ENCODE measurements at places on chromosomes 6 and 20. TPM values are rescaled to one million over a fixed set of nuclear protein-coding genes. Genes with fewer than 3 reads are reported as not detected.

- no peak for DNase-seq
These were observed 108.8 kb upstream of the PMEPA1 start for GRCh38 chr20:57818418-57819181.

DNA sequence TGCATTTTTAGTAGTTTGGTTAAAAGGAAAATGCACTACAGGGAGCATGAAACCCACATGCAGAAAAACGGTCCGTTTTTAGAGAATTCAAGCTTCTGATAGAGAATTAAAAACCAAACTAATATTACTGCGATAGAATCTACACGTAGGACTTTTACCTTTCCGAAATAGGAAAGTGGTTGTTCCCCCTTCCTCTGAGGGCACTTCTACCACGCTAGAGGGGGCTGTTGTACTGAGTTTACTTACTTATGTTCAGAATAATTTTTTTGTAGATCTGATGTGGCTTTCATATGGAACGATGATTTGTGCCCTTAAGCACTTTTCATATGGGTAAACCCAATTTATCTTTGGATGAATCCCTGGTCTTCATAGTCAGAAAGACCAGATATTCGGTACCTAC is 264.3 kb upstream of the PLN start:
- peak; percentile 44 for DNase-seq

GRCh38 chr6:51625566-51625965 is 461.8 kb downstream of the PKHD1 start:
- DNase-seq: no peak

- no peak for DNase-seq
These were observed 240.0 kb downstream of the FOXC1 start for GRCh38 chr6:1849691-1850090.

DNA sequence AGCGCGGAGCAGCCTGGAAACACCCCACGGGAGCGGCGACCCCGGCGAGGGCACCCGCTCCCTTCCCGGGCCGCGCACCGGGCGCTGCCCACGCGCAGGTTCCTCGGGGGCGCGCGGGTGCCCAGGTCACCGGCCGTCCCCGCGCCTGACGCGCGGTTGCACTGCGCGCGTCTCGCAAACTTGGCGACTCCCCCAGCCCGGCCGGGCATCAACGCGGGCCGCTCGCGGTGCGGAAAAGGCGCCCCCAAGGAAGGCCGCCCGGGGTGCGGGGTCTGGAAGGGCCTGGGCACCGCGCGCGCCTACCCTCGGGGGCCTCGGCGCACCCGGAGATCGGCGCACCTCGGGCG is 555 bp upstream of the ZBTB46 start:
- DNase-seq: no peak

DNA sequence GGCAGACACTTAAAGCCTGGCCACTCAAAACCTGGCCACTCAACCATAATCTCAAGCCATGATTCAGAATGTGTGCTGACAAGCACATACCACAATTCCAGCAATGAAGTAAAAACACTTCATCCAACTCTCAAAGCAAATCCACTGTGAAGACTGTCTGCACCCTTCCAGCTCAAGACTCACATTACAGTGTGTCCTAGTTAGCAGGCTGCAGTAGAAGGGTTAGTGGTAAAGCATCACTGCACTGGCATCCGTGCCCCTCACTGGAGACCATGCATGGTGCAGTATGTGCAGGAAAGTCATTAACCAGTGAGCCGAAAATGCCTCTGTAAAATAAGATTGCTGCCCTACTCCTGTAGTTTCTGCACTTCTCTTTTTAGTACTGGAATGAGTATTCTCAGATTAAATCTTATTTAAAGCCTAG is 43.4 kb downstream of the SLC23A2 start:
- no peak for DNase-seq

GRCh38 chr20:38092260-38092857 is 58.8 kb downstream of the RPRD1B start:
- DNase-seq: no peak

DNA sequence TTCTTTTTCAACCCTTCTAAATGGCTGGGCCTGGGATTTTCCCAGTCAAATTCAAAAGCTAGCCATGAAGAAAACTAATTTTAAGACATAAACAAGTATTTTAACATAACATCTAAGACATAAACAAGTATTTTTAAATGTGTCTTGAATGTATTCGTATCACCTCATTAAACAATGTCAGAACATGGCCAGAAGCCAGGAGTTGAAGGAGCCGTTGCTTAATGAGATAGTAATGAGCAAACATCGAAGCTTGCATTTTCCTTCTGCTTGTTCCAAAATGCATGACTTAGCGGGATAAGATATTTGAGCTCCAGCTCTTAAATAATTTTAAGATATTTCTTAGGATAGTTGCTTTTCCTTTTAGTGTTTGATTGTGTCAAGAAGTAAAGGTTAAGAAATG is 4.2 kb upstream of the RNF182 start:
- DNase-seq: no peak

DNA sequence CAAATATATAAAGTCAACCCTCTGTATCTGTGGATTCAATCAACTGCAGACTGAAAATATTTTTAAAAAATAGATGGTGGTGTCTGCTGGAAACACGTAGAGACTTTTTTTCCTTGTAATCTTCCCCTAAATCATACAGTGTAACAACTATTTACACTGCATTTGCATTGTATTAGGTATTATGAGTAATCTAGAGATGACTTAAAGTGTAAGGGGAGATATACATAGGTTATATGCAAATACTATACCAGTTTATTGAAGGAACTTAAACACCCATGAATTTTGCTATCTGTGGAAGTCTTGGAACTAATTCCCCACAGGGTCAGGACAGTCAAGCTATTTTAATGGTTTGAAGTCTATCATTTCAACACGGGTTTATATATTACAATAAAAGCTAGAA is 10.2 kb downstream of the HDAC2 start:
- DNase-seq: no peak

GRCh38 chr6:94478133-94479005 is 1059.0 kb upstream of the EPHA7 start:
- no peak for DNase-seq

- DNase-seq: peak; percentile 34
These were observed 20.6 kb upstream of the SGK2 start for GRCh38 chr20:43537921-43538877.

GRCh38 chr6:149125309-149125708 is 192.2 kb upstream of the TAB2 start:
- no peak for DNase-seq

- DNase-seq: peak; percentile 89
These were observed 154.6 kb downstream of the ZDHHC14 start for GRCh38 chr6:157535340-157536222.

C2 gene
- polyA plus RNA-seq: 0.09 TPM

- DNase-seq: peak; percentile 95
These were observed 54.1 kb downstream of the FGD2 start for GRCh38 chr6:37059344-37060194.

SLC22A3 gene
- polyA plus RNA-seq: 0.99 TPM

DNA sequence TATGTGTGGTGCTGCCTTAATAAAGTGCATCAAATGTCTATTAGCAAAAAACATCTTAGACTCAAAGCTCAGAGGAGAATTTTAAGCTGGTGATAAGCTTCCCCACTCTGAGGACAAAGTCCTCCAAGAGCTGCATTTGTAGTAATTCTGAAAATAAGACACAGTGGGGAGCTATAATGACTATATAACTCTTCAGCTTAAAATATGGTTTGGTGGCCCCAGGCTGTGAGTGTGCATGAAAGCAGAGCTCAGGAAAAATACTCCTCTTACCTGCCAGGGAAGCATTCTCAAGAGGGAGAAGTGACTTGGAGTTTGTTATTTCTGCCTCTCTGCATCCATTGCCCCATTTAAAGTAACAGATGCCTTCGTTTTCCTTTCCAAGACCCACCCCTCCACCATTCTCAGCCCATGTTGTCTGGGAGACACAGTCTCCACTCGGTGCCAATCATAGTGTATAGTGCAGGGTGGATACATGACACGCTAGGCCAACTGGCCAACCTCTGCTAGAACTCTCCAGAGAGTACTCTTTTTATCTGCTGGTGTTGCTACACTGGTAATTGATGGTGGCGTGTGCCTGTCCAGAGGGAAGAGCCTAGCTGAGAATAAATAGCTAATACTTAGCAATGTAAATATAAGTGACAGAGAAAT is 229.2 kb downstream of the PHF3 start:
- no peak for DNase-seq

GRCh38 chr6:42417641-42418112 is 34.0 kb downstream of the TRERF1 start:
- DNase-seq: no peak

GPSM3 gene
- 19.1 TPM for polyA plus RNA-seq

DNA sequence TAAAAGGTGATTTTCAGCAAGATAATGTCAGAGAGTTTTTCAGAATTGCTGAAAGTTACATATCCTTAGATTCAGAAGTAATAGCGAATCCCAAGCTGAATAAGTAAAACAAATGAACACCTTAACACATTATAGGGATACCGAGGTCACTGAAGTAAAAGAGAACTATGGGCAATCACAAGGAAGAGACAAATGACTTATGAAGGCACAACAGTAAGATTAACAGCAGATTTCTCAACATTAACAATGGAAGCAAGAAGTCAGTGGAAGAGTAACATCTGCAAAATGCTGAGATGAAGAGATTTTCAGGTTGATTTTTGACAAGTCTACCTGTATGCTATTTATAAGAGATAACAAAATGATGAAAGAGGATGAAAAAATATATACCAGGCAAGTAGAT is 86.1 kb upstream of the EZR start:
- peak; percentile 22 for DNase-seq

PGC gene
- polyA plus RNA-seq: not detected

OR2H1 gene
- polyA plus RNA-seq: not detected

DNA sequence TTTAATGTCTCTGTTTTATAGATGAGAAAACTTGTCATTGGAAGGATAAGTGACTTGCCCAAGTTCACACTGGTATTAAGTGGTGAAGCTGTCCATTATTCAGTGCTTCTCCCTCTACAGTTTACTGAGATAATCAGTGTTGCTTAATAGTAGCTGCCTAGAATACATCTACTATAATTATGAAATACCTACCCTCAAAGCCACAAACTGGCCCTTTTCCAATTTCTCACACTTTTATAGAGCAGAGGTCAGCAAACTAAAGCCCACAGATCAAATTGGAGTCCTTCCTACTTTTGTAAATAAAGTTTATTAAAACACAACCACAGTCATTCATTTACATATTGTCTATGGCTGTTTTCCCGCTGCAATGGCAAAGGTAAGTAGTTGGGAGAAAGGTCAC is 73.5 kb downstream of the EYS start:
- DNase-seq: no peak

OPRL1 gene
- 0.14 TPM for polyA plus RNA-seq

DNA sequence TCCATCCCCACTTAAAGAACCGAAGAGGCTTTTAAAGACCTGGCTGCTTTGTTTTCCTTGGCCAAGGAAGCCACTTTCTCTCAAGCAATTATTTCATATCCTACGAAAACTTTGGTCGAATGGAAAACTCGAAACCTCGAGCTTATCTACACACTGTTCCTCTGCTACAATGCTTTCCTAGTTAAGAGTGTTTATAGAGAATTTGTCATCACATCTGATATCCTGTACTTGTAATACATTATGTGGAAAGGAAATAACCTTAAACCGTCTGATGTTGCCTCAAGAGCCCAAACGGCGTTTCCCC is 28.1 kb downstream of the TFAP2B start:
- no peak for DNase-seq

FABP7 gene
- polyA plus RNA-seq: 0.49 TPM

DNA sequence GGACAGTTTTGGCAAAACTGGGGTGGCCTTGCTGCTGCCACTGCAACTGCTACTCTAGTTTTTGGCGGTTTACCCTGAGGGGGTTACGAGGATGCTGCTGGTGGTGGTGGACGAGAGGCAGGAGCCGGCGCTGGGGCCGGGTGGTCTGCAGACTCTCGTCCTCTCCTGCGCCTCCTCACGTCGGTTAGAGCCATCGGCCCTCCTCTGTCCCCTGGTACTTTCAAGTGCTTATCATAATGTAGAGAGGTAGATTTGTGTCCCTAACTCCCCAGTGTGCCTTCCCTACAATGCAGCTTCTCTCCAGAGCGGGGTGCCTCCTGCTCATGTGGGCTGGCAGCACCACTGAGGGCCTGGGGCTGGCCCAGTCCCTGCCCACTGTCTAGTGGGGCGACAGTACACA is 25.9 kb downstream of the PNLDC1 start:
- no peak for DNase-seq

DNA sequence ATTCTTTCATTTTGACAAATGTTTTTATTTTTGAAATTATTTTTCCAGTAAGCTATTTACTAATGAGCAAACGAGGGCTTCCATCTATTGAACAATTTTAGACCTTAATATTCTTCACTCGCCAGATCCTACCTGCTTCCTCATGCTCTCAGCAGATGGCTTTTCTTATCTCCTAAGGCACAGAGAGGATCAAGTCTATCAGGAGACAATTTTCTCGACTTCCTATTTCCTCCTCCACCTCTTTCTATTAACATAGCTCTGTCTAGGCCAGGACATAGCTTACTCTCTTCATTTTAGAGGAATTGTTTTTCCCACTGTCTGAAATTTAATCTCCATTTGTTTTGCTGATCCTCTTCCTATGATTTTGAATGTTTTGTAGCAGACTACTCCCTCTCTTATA is 87.0 kb upstream of the MAN1A1 start:
- no peak for DNase-seq

GRCh38 chr20:3146732-3147341 is 12.8 kb downstream of the FASTKD5 start:
- DNase-seq: no peak
